ENCODE measurements at places on chromosomes 12 and 14.

GRCh38 chr12:124380796-124381455 lies 86.0 kb downstream of the RFLNA start:
- no peak for DNase-seq

DNA sequence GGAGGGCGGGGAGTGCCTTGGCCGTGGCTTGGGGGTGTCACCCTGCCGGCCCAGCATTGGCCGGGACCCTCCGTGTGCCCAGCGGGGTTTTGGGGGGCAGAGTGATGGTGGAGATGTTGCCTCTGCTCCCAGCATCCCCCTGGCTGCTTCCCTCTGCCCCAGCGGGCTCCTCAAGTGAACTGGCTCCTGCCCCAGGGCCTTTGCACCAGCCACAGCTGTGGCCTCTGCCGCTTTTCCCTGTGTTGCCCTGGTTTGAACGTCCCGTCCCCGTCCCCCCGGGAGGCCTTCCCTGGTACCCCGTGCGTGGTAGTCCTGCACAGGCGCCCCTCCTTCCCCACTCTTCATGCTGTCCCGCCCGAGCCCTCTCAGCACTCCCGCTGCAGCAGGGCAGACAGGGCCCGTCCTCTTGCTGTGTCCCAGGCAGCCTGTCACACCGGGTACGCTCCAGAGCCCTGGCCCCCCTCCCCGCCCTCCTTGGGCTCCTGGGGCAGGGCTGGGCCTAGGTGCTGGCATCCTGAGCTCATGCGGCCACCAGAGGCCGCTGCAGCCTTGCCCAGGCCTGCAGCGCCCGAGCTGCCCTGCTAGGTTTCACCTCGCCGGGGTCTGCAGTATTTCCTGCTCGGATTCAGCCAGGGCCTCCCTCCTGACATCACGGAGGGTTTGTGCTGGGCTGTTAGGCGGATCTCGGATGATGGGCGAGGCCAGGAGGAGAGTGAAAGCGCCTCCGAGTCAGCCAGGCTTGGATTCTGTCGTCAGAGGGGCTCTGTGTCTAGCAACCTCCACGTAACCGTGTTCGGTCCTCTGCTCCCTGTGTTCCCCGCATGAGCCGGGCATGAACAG lies 9.5 kb downstream of the NOC4L start:
- DNase-seq: peak; percentile 33

- DNase-seq: no peak
Observed at GRCh38 chr12:56248711-56249110, 9.5 kb downstream of the ANKRD52 start.

- DNase-seq: no peak
Observed at GRCh38 chr12:91001306-91001705, 3.5 kb downstream of the EPYC start.

GRCh38 chr14:51443195-51444018 lies 203.4 kb downstream of the TMX1 start:
- no peak for DNase-seq

DNA sequence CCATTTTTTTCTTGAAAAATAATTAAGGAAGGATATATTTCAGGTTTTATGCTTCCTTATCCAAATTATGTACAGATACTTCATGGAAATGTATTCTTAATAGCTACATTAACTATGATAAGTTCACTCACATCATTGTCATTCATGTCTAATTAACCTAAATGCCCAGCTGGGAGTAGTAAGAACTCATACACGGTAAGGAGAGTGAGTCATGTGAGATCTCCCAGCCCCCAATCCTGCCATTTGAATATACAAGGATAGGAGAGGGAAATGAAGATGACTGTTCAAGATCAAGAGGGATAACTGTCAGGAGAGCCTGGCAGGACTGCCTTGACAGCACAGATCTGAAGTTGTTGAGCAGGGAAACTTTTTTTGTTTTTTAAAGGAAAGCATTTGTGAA lies 343.4 kb upstream of the USP15 start:
- no peak for DNase-seq

- DNase-seq: no peak
Observed at GRCh38 chr12:24491968-24492367, 456.9 kb downstream of the BCAT1 start.

DNA sequence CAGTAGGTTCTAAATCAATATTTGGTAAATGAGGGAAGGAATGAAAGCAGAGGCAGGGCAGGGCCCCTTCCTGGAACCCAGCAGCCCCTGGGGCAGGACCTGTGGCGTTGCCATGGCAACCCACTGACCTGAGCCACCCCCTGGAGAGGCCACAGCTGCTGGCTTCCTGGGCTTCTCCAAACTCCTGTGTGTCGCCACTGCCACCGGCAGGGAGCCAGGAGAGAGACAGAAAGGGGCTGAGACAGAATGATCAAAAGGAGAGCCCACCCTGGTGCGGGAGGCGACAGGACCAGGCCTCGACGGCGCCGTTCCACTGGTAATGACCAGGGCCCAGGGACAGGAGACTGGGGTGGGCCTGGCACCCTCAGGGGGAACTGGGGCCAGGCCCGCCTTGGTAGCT lies 18.2 kb downstream of the RFX4 start:
- no peak for DNase-seq
